ENCODE measurements at places on chromosomes 12 and 14.

DNA sequence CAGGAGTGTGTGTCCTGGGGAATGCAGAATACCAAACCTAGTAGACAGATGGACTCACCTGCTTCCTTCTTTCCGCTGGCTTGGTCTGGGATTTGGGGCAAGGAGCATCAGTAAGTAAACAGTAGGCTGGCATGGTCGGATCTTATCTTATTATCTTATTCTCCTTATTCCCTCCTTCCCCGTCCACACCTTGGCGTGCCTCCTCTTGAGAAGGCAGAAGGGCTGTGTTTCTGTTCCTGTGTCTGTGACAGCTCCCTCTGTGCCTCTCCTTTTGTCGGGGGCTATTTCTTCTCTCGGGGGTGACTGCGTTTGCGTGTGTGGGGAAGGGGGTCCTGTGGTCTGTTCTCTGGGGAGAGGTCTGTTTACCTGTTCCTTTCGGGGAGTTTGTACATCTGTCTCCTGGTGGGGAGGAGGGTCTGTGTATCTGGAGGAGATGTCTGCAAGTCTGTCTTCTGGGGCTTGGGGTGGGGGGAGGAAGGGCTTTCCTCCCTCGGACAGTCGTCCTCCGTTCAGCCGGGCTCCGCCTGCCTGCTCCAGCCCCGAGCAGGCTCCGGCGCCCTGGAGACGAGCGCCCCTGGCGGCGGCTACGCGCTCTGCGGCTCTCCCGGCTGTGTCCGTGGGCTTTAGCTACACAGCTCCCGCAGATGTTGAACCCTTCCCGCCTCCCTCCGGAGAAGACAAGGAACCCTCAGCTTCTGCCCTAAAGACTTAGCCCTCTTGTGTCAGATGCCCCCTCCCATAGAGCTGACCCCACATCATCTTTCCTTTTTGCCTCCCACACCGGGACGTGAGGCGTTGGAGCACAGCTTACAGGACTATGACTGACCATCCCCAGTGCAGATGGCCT lies 4.4 kb downstream of the KRT86 start:
- no peaks in the 10 kb centered on the region for H3K36me3 ChIP-seq
- peaks cover 5% of the 10 kb centered on the region for H3K27me3 ChIP-seq

GRCh38 chr12:48765753-48766162 lies 23.1 kb downstream of the ADCY6 start:
- no peak overlapping the region for H3K4me3 ChIP-seq
- H3K27ac ChIP-seq, result no peak overlapping the region
- H3K27me3 ChIP-seq, result no peaks in the 10 kb centered on the region
- peaks cover 5% of the 10 kb centered on the region for H3K36me3 ChIP-seq

DNA sequence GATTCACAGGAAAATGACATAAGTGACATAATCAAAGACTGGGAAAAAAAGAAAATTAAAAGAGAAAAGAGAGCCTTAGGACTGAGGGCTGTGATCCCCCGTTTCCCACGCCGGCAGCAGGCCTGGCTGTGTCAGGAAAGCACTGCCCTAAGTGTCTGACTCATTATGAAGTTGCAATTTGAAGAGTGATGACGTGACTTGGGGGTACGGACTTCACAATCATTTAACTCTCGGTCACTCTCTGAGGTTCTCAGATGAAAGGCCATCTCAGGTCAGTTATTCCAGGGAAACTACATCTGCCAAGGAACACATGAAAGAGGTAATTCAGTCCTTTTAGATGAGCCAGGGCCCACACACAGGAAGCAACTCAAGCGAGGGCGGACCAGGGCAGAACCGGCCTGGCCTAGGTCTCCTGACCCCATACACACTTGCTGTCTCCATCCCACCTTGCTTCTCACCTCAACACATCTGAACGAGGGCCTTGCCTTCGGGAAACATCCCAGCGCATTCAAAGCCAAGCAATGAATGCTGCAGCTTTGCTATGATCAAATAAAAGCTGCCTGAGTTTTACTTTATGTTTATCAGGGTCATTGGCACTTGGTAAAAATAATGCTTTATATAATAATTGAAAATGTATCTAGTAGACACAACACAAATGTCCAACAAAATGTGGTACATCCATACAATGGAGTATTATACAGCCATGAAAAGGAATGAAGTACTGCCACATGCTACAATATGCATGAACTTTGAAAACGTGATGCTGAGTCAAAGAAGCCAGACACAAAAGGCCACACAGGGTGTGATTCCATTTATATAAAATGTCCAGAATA lies 2.7 kb downstream of the SSH1 start:
- H3K36me3 ChIP-seq, result no peaks in the 10 kb centered on the region
- no peak overlapping the region for H3K4me3 ChIP-seq
- H3K27me3 ChIP-seq, result no peaks in the 10 kb centered on the region
- peaks cover 20% of the 10 kb centered on the region for H3K4me1 ChIP-seq

DNA sequence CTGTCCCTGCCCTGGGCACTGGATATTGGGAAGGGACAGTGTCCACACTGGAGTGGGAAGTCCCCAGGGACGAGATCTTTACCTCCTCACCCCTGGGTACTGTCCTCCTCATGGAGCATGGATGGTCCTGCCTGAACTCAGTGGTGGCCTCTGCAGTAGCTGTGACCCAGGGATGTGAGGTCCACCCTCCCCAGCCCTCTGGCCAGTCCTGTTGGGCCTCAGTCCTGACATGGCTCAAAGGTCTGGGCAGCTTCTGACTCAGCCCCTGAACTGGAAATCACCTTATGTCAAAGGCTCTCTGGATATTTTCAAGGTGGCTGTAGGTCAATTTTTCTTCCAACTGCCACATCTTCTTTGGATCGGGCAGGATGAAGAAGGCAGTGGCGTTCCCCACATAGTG lies 24.4 kb downstream of the SERPINA1 start:
- H3K4me1 ChIP-seq, result no peaks in the 10 kb centered on the region
- H3K27ac ChIP-seq, result no peak overlapping the region
- H3K36me3 ChIP-seq, result no peaks in the 10 kb centered on the region
- no peak overlapping the region for H3K4me3 ChIP-seq

- no peaks in the 10 kb centered on the region for H3K4me1 ChIP-seq
- no peaks in the 10 kb centered on the region for H3K27me3 ChIP-seq
- peak overlapping the region; percentile 84 for H3K4me3 ChIP-seq
- no peak for DNase-seq
Observed at GRCh38 chr12:14768823-14769405, 34.4 kb downstream of the WBP11 start.

All from H1 (cell line).